ENCODE measurements at places on chromosomes 7 and 10.

GRCh38 chr10:129662426-129662825, 195.4 kb downstream of the MGMT start:
- no peak for DNase-seq

DNA sequence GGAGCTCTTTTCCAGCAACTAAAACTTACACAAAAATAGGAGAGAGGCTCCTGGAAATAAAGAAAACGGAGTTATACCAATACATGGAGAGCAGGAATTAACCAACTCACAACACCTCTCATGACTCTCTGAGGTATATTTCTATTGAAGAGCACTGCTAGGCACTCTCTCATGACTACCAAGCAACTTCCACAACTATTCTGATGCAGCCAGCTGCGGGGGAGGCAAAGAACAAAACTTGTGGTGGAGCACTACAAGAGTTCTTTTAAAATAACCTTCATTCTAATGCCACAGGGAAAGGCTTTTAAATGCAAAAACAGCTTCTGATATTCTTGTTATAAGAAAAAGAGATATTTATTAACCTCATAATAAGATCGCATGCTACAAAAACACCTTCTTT, 140.7 kb downstream of the SLC25A13 start:
- no peak for DNase-seq

- DNase-seq: no peak
These were observed 61.9 kb downstream of the KLHDC10 start for GRCh38 chr7:130131964-130132875.

GRCh38 chr10:132186488-132187429, at the start of gene DPYSL4:
TSS of gene DPYSL4 (plus strand) at chr10:132186948. CDS start at chr10:132187064, 116 bp downstream.
- no peak for DNase-seq

- no peak for DNase-seq
These were observed 19.5 kb downstream of the BAG3 start for GRCh38 chr10:119670717-119671116.

- no peak for DNase-seq
These were observed 233.4 kb upstream of the HABP2 start for GRCh38 chr10:113319479-113319878.

DNA sequence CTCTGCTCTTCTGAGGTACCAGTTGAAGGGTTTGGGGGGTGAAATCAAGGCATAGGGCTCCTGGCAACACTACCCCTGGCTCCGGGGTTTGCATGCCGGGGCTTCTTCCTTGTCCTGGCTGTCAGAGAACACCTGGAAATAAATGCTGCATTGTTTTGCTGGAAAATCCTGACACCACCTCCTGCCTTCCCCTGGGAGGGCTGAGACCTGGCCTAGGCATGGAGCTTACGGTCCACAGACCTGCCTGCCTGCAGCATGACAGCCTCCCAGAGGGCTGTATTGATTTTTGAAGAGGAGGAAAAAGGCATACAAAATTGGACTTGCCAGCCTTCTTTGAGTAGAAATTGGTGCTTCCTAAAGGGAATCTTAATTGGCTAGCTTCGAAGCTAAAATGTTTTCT, 227.1 kb downstream of the MGMT start:
- DNase-seq: no peak

DNA sequence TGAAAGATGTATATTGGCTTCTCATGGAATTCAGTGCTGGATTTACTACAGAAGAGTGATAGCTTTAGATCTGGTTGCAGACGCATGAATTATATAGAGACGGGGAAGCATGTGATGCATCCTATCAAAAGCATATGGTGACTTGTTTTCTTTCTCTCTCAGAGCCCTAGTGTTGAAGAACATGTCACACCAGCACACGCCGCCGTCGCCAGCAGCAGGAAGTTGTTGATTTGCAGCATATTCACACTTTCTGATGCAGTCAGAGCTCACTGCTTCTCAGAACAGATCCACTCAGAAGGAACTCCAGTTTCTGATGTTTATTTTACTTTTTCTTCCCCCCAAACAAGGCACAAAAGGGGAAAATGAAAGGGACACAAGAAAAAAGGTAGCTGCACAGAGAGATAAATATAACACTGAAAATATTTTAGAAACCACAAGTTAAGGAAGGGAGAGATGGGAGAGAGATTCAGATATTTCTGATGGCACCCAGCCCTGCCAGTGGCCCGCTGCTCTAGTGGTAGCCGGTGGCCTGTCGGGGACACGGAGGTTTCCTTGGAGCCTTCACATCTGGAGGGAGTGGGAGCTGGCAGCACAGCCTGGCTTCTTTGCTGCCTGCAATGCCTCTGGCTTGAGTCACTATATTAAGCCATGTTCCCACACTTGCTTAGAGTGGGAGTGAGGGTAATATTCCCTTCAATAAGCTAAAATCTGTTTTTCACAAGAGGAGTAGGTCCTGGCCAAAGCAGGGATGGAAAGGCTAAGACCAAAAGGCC, 123.2 kb downstream of the NRP1 start:
- peak; percentile 48 for DNase-seq

- peak; percentile 66 for DNase-seq
These were observed 36.4 kb downstream of the GDI2 start for GRCh38 chr10:5776881-5777197.

DNA sequence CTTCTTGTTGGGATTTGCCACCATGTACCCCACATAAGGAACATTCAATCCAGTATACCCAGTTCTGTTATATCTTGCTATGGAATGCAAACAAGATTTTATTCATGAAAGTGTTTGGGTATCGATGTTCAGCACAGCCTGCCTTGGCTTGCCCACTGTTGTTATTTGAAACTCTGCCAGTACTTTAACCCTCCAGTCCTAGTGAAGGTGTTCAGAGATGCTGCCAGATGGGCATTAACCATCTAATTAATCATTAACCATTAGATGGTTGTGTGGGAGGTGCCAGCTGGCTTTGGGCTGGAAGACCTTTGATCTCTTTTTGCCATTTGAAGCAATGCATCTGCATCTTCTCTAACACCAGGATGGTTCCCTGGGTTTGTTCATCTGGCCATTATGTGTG, 363.0 kb downstream of the SH2D4B start:
- DNase-seq: no peak

GRCh38 chr10:17200001-17200911, 1.2 kb downstream of the TRDMT1 start:
- DNase-seq: no peak

DNA sequence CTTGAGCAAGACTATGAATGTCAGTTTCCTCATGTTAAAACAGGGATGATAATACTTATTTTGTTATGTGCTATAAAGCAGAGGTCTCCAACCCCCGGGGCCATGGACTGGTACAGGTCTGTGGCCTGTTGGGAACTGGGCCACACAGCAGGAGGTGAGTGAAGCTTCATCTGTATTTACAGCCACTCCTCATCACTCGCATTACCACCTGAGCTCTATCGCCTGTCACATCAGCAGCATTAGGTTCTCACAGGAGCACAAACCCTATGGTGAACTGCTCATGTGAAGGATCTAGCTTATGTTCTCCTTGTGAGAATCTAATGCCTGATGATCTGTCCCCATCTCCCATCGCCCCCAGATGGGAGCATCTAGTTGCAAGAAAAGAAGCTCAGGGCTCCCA, 365.3 kb upstream of the SMIM30 start:
- DNase-seq: no peak

DNA sequence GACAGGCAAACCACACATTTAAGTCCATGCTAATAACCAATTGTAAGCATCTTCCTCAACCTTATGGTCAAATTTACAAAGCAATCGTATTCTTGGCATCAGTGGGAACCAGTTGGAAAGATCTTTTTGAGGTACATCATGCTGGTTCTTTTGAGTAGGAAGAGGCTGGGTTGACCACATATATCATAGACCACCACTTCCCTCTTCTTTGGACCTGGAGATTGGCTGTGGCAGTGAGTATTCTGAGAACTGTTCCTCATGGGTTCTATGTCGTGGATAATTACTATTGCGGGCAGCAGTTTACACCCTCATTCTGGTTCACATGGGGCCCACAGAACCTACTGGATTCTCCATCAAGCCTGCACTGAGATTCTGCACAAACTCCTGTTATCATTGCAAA, 35.5 kb upstream of the C1GALT1 start:
- no peak for DNase-seq

GRCh38 chr7:158957510-158957906, 101.2 kb downstream of the DYNC2I1 start:
- no peak for DNase-seq
